OCI-LY7 (cell line): ENCODE measurements at places on chromosomes 6 and 20.

DNA sequence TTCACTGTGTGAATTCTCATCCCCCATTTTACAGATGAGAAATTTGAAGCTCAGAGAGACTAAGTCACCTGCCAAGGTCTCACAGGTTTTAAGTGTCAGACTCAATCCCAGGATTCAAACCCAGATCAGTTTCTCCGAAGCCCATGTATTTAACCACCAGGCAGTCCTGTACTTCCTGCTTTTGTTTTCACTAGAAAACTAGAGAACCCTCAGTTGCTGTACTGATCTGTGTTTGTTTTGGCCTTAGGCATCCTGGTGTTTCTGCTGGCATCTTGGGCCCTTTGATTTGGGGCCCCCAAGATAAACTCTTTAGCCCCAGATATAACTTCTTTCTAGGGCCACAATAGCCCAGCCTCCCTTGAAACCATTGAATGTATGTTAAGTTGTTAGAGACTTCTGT is 36.5 kb downstream of the PPP1R16B start:
- peak; percentile 49 for DNase-seq

- DNase-seq = peak; percentile 83
Observed at GRCh38 chr6:149941583-149942460, at the start of gene ULBP2. ULBP2 (plus strand) TSS chr6:149942014; CDS start chr6:149942073, 59 bp downstream.

DNA sequence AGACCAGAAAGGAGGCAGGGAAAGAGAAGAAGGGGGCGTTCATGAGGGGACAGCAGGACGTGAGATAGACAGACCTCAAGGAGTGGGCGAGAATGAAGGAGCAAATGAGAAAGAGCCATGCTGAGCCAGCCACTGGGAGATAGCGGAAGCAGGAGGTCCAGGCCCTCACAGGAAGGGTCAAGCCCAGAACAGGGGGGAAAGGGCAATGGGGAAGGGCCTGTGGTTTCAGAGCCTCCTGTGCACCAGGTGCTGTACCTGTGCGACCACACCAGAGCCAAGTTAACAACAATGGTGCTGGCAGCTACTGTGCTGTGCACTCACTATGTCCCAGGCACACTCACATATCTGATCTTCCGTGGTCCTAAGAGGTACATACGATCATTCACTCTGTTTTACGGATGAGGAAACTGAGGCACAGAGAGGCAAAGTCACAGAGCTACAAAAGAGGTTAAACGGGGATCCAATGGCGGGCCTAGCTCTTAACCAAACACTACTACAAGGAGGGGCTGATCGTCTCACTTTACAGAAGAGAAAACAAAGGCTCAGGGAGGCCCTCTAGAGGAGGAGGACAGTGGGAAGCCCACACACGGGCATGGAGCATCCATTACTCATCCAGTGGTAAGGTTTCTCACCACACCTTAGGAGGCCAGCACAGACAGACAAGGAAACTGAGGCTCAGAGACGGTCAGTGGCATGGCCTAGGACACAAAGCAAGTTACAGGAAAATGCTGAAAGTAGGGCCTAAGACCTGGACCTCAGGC is 129.1 kb downstream of the PREX1 start:
- no peak for DNase-seq

DNA sequence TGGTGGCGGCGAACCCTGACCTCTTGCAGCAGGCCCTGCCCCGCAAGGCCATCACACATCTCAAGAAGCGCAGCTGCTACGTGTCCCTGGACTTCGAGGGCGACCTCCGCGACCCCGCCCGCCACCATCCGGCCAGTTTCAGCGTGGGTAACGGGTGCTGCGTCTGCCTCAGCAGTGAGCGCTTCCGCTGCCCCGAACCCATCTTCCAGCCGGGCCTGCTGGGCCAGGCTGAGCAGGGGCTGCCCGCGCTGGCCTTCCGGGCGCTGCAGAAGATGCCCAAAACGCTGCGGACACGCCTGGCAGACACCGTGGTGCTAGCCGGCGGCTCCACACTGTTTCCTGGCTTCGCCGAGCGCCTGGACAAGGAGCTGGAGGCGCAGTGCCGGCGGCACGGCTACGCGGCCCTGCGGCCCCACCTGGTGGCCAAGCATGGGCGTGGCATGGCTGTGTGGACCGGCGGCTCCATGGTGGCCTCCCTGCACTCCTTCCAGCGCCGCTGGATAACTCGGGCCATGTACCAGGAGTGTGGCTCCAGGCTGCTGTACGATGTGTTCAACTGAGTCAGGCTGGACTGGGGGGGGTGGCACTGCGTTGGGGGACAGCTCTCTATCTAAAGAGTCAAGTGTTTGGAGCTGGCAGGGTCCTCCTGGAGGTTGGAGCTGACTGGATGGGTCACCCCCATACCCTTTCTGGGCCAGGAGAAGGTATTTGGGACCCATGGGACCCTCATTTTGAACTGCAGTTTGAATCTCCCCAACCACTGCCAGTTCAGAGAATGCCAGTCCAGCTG is 1.1 kb downstream of the ACTL10 start:
- DNase-seq = peak; percentile 88

- DNase-seq = no peak
Observed at GRCh38 chr20:2088891-2089290, 12.7 kb upstream of the STK35 start.

DNA sequence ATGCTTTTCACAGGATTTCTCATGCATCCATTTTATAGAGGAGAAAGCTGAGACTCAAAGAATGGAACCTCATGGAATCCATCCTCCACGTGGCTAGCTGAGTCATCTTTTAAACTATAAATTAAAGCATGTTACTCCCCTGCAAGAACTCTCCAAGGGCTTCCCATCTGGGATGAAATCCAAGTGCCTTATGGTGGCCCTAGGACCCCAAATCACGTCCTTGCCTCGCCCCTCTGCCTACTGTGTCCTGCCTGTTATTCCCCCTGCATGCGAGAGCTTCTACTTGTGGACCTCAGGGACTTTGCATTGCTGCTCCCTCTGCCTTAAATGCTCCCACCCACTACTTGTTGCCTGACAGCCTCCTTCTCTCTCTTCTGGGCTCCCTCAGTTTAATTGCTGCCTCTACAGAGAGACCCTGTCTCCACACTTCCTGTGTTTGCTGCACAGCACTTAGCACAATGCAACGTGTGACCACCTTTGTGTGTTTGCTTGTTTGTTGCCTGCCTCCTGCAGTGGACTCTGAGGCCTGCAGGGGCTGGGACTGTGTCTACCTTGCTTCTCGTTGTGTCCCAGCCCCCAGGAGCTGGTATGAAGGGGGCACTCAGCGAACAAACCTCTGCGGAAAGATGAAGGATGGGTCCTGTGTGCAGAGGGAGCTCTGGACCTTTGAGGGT is 39.4 kb downstream of the TOX2 start:
- DNase-seq = no peak

DNA sequence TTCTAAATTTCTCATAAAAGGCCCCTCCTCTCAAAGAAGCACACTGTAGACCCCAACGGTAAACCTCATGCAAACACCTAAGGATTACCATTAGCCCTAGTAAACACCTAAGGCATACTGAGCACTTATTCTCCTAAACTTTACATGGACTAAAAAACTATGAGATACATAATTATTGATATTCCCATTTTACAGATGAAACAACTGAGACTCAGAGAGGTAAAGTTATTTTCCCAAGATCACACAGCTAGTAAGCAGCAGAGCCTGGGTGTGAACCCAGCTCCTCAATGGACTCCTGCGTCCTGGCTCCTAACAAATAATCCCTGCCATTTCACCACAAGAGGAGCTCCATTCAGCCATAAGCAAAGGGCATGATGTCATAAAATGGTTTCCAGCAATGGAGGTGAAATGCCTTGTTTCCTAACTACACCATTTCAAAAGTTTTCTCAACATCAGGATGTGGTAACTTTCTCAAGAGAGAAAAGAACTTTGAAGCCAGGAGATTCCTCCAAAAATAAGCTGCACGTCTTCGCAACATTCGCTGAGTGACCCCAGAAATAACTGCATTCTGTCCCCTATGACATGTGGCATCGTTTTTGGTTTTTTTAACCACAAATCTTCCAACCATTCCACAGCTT is 4.1 kb downstream of the ATP9A start:
- DNase-seq = no peak

DNA sequence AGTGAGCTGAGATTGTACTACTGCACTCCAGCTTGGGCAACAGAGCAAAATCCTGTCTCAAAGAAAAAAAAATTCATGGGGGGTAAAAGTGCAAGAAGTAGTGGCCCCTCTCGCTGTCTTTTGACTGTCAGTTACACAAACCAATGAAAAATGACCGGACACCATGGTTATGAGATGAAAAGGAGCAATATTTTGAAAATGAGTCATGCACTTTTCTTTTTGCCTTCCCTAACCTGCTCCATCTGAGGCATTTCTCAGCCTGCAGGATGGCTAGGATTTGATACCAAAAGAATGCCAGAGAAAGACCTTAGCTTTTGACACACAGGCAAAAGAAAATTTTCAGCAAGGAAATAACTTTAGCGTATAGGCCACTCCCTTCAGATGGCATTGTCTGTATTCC is 181.7 kb upstream of the ARID1B start:
- DNase-seq = no peak
